Breast epithelium (tissue), 4 donors: ENCODE measurements at places on chromosomes 7 and 10. TPM values are rescaled to one million over a fixed set of nuclear protein-coding genes. Genes with fewer than 3 reads are reported as not detected.

- no peaks in the 10 kb centered on the region for H3K36me3 ChIP-seq
- H3K4me1 ChIP-seq = no peaks in the 10 kb centered on the region
- DNase-seq = no peak
- no peak overlapping the region for H3K27ac ChIP-seq
- no peak overlapping the region for H3K4me3 ChIP-seq
These were observed 161.2 kb upstream of the FAM3C start for GRCh38 chr7:121557034-121557892.

DNA sequence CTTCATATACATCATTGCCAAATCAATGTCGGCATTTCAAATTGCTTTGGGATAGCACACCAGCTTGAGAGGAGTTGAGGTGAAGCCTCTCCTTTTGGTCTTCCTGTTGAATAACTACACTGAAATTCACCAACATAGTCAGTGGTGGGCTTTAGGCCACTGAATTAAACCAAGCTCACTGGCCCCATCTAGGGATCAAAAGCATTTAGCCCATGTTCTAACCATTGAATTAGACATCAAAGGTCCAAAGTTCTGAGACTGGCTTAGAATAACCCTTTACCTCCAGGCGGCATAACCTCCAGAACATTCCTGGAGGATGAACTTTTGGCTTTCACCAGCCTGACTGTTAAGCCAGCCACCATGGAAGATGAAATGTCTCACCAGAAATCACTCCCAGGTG lies 54.6 kb downstream of the BPGM start:
- no peaks in the 10 kb centered on the region for H3K36me3 ChIP-seq
- no peaks in the 10 kb centered on the region for H3K4me1 ChIP-seq
- H3K27me3 ChIP-seq = no peaks in the 10 kb centered on the region
- H3K27ac ChIP-seq = no peak overlapping the region
- H3K4me3 ChIP-seq = no peak overlapping the region

DPCD gene
- total RNA-seq = 24.7 TPM

DNA sequence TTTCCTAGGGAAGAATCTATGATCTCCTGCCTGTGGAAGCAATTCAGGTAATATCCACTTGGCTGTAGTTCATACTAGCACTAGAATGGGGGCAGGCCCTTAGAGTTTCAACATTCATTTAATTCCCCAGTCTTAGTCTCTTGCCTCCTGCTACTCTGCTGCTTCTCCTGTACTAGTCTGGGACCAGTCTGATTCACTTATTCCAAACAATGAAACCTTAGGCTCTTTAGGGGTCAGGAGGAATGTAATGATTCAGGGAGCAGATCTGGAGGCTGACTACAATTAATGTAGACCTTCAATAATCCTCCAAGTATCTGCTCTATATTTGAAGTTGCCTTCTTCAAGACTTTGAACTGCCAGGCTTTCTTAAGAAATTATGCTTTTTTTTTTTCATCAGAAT lies 101.8 kb downstream of the GNAT3 start:
- no peaks in the 10 kb centered on the region for H3K4me1 ChIP-seq
- no peak overlapping the region for H3K4me3 ChIP-seq
- H3K27me3 ChIP-seq = no peaks in the 10 kb centered on the region

GRCh38 chr10:82572744-82573143 lies 697.8 kb downstream of the NRG3 start:
- no peaks in the 10 kb centered on the region for H3K27me3 ChIP-seq
- H3K4me3 ChIP-seq = no peak overlapping the region
- no peak overlapping the region for H3K27ac ChIP-seq
- no peaks in the 10 kb centered on the region for H3K36me3 ChIP-seq

DNA sequence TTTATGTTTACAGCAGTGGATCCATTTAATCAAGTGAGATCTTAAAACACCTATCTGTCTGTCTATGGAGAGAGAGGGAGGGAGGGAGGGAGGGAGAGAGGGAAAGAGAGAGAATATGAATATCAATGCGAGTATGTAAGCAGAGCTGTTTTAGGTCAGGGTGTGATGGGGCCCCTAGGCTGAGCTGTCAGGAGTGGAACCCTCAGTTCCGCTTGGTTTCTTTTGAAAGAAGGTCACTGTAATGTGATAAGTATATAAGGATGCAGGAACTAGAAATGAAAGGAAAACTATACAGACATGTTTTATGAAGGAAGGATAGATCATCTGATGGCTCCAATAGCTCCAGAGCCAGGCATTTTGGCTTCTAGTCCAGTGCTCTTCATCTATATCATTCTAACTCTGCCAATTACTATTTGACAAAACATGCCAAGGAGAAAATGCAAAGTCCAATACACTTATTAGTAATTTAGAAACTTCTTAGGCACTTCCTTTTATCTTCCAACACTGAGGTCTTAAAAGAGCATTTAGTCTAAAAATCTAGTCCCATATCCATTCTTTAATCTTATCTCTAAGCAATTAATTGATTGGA lies 70.3 kb downstream of the NRCAM start:
- no peak overlapping the region for H3K27ac ChIP-seq
- no peak overlapping the region for H3K4me3 ChIP-seq
- no peak for DNase-seq
- H3K27me3 ChIP-seq = no peaks in the 10 kb centered on the region
- H3K4me1 ChIP-seq = no peaks in the 10 kb centered on the region

CXCL12 gene
- 164 TPM for total RNA-seq

EPO gene
- total RNA-seq = not detected

DNA sequence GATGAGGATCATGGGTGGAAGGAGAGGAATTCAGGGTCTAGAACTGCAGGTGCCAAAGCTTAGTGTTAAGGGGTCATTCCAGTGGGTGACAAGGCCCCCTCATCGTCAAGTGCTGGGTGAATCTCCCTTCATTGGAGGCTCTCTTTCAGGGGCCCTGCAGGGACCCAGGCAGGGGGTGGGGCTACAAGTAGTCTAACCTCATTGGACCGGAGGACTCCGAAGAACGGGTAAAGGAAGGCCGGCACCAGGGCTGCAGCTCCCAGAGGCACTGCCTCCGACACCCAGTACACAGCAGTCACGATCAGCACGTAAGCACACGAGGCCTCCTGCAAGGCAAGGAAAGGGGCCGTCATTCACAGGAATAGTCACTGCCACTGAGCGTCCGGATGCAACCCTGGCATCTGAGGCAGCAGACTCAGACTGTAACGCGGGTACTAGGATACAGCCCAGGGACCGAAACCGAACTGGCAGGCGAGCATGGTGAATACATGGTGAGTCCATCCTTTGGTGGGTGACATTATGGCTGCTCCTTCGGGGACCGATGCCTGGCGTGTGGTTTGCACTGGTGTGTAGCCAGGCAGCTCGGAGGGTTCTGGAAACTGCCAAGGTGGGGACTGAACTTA lies 6.7 kb downstream of the SLC13A4 start:
- no peaks in the 10 kb centered on the region for H3K4me1 ChIP-seq
- DNase-seq = no peak
- no peaks in the 10 kb centered on the region for H3K36me3 ChIP-seq
- no peaks in the 10 kb centered on the region for H3K27me3 ChIP-seq

DNA sequence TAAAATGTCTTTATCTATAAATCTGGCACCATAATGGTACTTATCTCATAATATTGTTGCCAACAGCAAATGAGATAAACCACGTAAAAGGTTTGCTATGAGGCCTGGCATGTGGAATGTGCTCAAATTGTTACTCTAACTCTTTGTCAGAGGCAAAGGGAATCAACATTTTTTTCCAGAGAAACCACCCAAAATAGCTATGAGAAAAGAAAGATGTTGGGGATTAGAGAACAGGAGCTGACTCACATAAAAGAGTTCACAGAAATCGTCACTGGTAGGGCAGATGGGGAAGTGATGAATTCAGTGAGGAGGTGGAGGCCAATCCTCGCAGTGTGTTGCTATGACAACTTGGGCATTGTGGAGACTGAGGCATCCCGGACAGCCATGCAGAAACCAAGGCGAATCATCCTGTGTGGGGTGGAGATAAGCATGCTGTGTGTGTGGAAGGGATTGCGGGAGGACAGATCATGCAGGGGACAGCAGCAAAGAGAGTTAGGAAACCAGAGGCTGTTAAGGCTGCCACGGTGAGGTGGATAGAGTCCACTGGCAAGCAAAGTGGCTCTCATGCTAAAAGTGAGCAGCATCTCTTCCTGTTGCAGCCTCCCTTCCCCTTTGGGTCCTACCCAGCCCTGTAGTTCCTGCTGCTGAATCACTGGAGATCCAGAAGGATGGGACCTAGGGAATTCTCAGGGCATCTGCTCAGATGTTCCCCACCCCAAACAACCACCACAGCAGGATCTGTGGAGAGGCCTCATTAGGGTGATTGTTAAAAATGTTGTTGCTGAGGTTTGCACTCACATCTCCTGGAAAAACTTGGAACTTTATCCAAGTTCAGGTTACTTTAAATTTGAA lies 103.9 kb downstream of the CUBN start:
- H3K27ac ChIP-seq = peak overlapping the region; percentile 77
- H3K36me3 ChIP-seq = no peaks in the 10 kb centered on the region
- H3K4me3 ChIP-seq = no peak overlapping the region
- H3K4me1 ChIP-seq = no peaks in the 10 kb centered on the region

MKX gene
- 2.3 TPM for total RNA-seq

- no peaks in the 10 kb centered on the region for H3K4me1 ChIP-seq
- H3K4me3 ChIP-seq = no peak overlapping the region
- no peak for DNase-seq
- no peaks in the 10 kb centered on the region for H3K27me3 ChIP-seq
- H3K27ac ChIP-seq = no peak overlapping the region
These were observed 733.1 kb upstream of the C7orf33 start for GRCh38 chr7:147857152-147858140.

DNA sequence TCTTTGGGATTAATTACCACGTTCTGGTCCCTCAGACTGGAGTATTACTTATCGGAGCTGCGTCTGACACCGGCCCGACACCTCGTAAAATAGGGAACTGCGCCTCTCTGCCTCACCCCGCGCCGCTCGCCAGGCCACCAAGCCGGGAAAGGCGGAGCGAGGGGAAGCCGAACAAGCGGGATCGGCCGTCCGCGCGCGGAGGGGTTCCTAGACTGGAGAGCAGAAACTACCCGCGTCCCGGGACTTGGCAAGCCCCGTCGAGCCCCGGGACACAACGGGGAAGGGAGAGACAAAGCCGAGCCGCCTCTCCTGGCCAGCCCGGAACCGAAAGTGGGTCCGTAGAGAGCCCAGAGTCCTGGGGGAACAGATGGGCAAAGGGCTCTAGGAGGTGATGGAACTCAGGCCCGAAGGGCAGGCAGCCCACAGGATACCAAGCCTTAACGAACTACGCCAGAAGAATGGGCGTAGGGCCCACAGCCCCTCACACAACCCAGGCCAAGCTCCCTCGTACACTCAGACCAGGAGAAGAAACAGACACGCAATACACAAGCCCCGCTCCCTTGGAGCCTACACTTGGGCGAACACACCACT lies 6.5 kb downstream of the LBX1 start:
- H3K4me3 ChIP-seq = peak overlapping the region; percentile 44
- H3K36me3 ChIP-seq = no peaks in the 10 kb centered on the region
- H3K27ac ChIP-seq = no peak overlapping the region
- no peak for DNase-seq

DNA sequence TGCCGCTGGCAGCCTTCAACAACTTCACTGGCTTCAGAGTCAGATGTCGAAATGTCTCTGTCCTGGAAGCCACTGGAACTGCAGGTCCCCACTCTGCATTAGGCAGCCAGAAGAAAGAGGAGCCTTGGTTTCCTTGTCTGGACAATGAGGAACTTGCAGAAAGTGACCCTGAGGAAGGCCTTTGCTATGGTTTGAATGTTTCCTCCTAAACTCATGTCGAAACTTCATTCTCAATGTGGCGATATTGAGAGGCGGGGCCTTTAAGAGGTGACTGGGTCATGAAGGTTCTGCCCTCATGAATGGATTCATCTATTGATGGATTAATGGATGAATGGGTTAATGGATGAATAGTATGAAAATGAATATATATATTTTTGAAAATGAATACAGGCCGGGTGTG lies 61.6 kb upstream of the GPR26 start:
- H3K4me3 ChIP-seq = no peak overlapping the region
- no peak overlapping the region for H3K27ac ChIP-seq
- H3K36me3 ChIP-seq = no peaks in the 10 kb centered on the region
- DNase-seq = no peak
- no peaks in the 10 kb centered on the region for H3K4me1 ChIP-seq

- no peak overlapping the region for H3K4me3 ChIP-seq
- DNase-seq = no peak
- no peak overlapping the region for H3K27ac ChIP-seq
- H3K36me3 ChIP-seq = no peaks in the 10 kb centered on the region
These were observed 9.8 kb upstream of the PARD3 start for GRCh38 chr10:34824870-34825269.

- DNase-seq = no peak
- H3K27me3 ChIP-seq = no peaks in the 10 kb centered on the region
- H3K36me3 ChIP-seq = no peaks in the 10 kb centered on the region
- H3K4me1 ChIP-seq = no peaks in the 10 kb centered on the region
These were observed 16.9 kb downstream of the PCGF6 start for GRCh38 chr10:103333934-103334520.

GRCh38 chr10:14904316-14904732 lies 25.7 kb downstream of the SUV39H2 start:
- no peak overlapping the region for H3K4me3 ChIP-seq
- no peaks in the 10 kb centered on the region for H3K36me3 ChIP-seq
- no peak overlapping the region for H3K27ac ChIP-seq
- DNase-seq = no peak
- H3K4me1 ChIP-seq = no peaks in the 10 kb centered on the region
- no peaks in the 10 kb centered on the region for H3K27me3 ChIP-seq

GRCh38 chr7:94397722-94398121 lies 3.0 kb downstream of the COL1A2 start:
- no peak overlapping the region for H3K27ac ChIP-seq
- no peaks in the 10 kb centered on the region for H3K4me1 ChIP-seq
- H3K36me3 ChIP-seq = no peaks in the 10 kb centered on the region
- DNase-seq = no peak

DNA sequence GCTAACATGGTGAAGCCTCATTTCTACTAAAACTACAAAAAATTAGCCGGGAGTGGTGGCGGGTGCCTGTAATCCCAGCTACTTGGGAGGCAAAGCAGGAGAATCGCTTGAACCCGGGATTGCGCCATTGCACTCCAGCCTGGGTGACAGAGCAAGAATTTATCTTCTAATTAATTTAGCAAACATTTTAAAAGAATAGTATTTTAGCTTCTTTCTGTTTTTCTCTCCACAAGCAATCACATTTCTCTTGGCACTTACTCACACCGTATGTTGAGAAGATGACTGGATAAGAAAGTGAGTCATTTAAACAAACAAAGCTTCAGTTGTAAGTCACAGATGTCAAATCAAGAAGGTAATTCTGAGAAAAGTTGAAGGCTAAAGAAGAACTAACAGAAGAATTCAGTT lies 264.0 kb downstream of the ARL4A start:
- no peak for DNase-seq
- H3K4me1 ChIP-seq = no peaks in the 10 kb centered on the region
- no peak overlapping the region for H3K4me3 ChIP-seq
- H3K36me3 ChIP-seq = no peaks in the 10 kb centered on the region
